Activated CD8-positive, alpha-beta T cell treated with anti-CD3 and anti-CD28 coated beads, Interleukin-2, amount 10 ng/mL, durations not matched to agents 7 days and 5 days (primary cell): ENCODE measurements at places on chromosomes 5 and 9.

GRCh38 chr5:175855041-175855720 is 16.2 kb upstream of the CPLX2 start:
- DNase-seq, result no peak

DNA sequence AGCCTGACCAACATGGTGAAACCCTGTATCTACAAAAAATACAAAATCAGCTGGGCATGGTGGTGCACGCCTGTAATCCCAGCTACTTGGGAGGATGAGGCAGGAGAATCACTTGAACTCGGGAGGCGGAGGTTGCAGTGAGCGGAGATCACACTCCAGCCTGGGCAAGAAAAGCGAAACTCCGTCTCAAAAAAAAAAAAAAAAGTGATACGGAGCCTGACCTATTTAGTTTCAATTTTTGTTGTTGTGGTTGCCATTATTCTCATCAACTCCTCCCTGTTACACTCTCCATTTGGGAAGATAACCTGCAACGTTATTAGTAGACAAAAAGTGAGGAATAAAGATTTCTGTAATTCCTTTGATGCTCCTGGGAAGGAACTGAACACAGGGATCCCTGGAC is 1.3 kb downstream of the STOM start:
- DNase-seq, result no peak

DNA sequence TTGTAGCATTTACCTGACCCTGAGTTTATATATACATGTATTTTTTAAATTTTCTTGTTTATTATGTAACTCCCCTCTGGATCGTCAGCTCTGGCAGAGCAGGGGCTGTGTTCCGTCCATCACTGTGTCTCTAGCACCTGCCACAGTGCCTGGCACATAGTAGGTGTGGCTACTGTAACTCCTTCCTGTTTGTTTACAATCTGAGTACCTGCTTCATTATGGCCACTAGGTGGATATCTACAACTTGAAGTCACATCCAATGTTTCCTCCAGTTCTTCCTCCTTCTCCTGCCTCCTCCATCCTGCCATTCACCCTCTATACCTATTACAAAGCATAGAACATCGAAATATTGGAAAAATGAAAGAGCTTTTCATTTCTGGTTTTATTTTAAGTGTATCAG is 14.2 kb upstream of the PPP1R2B start:
- no peak for DNase-seq

DNA sequence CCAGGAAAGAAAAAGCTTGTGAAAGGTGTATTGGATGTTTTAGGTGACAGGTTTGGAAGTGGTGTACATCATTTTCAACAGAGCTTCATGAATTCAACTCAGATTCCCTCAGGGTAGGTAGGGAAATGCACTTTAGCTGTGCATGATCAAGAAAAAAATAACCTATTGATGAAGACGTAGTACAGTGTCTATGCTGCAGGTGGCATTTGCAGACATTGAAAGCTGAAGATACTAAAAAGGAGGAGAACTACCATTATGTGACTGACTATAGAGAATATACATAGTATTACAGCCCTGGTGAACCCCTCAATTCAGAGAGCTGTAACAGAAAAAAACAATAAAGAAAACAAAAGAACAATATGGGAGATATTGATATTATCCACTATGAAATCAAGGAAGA is 2344.7 kb upstream of the ACO1 start:
- DNase-seq, result no peak

DNA sequence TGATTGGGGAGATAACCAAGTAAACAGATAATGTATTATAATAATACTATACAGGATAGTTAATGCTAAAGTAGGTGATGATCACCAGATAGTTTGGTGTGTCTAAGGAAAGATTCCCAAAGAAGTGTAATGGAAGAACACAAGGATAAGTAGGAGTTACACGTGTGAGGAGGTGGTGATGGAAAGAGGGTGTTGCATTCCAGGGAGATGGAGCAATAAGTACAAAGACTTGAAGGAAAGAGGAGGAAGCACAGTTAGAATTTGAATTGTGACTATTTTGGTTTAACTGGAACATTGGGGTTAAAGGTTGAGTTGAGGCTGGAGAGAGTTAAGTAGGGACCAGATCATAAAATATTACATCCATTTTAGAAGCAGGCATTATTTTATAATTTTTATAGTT is 76.9 kb downstream of the IPO11 start:
- no peak for DNase-seq
